ENCODE measurements at places on chromosomes 7 and 10. TPM values are rescaled to one million over a fixed set of nuclear protein-coding genes. Genes with fewer than 3 reads are reported as not detected.

Gene OR6B1
- polyA plus RNA-seq: not detected

DNA sequence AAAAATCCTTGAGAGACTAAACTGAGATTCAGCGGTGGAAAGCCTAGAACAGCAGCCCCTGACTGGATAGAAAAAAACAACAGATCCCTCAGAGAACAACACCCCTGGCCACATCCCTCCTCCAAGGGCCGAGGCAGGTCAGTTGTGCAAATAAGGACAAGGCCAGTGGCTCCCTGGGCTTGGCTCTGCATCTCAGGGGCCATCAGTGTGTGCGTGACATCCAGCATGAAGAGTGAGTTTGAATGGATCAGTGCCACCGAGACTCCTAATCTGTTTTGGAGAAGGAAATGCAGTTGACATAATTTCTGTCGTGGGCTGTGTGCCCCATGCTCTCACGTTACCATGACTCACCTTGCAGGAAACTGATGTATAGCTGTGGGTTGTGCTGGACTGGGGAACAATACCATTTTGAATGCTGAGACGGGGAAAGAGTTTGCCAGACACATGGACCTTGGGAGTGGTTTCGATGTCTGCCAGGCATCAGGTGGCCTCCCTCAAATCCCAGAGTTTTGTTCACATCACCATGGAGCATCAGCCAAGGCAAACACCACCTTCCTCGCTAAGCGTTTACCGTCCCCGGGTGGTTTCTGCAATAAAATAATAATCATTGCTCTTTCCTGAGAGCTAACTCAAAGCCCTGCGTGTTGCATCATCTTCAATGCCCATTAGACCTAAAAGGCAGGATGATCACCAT is 153.2 kb upstream of the FZD8 start:
- no peak for DNase-seq

DNA sequence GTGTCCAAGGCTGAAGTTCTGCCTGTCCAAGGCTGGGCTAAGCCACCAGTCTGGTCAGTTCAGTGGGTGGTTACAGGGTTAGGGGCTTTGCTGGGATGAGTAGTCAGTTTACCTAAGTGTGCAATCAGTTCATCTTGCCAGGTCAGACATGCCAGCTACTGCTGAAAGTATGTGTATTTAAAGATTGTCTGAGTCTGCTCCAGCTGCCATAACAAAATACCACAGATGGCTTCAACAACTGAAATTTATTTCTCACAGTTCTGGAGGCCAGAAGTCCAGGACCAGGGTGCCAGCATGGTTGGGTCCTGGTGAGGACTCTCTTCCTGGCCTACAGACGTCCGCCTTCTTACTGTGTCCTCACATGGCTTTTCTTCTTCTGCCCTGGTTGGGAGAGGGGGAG is 52.4 kb upstream of the TNS3 start:
- DNase-seq: no peak

DNA sequence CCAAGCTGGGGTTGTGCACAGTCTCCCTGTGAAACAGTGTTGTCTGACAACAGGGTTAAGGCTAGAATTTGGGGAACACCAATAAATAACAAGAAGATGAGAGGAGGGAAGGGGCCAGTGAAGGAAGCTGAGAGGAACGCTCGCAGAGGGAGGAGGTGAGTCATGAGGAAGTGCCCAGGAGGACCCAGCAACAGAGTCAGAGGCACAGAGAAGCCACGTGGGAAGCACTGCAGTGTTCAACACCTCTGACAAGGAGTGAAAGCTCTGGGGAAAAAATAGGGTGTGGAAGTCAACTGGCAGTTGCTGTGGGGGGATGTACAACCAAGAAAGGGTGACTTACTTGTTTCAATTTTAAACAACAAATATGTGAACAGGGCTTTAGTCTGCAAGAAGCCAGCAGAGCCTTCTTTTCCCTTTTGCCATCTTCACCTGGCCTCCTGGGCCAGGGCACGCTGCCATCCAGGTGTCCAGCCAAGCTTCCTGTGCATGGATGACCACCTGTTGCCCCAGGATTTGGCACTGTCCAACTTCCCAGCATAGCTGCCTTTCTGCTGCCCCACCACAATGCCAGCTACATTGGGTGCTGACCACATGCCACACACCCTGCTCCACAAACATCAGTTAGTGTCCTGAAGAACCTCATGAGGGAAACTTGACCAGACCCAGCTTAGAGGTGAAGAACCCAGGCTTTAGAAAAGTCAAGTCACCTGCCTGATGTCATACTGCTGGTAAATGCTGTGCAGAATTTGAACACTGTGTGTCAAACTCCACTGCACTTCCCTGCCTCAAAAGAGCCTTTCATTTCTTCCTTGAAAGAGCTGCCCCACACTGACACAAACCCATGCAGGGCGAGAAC is 69.6 kb downstream of the ATXN7L1 start:
- DNase-seq: no peak

Gene C7orf33
- not detected for polyA plus RNA-seq

DNA sequence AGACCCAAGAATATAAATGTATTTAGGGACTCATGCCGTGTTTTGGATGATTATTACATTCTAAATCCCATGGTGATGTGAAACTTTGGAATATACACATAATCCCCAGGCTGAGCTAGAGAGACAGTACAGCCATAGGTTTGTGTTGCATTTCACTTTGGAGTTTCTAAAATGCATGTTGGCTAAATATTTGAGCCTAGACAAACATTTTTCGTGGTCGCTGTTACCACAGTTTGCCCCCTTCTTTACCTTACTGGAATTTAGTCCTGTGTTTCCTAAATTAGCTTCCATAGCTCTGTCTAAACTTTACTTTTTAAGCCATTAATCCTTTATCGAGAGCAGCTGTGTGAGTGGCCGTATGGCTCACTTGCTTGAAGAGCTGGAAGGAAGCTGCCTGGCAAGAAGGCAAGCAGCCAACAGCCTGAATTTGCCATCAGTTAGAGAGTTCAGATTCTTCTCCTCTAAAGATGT is 192.0 kb downstream of the BICC1 start:
- DNase-seq: no peak

- no peak for DNase-seq
Measured at GRCh38 chr7:818031-818699, 14.1 kb upstream of the SUN1 start.

Gene ENKUR
- polyA plus RNA-seq: 4.1 TPM

Gene PIP
- not detected for polyA plus RNA-seq

- DNase-seq: peak; percentile 79
Measured at GRCh38 chr7:92835261-92835850, 1.0 kb downstream of the CDK6 start.

DNA sequence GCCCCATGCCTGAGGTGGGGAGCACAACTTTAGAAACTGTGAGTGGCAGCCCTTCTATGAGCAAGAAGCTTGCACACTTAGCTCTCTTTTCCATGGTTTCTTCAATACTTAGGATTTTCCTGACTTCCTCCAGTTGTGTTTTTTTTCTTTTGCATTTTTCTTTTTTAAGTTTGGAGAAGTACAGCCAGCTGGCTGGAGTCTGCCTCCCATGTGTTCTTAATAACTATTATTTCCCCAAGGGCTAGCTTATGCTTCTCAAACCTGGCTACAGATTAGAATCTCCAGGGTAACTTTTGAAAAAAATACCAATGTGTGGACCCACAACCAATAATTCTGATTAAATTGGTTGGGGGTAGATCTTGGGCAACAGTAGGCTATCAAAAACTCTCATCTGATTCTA is 37.4 kb upstream of the MEOX2 start:
- DNase-seq: no peak

Gene ESYT2
- 47.7 TPM for polyA plus RNA-seq

DNA sequence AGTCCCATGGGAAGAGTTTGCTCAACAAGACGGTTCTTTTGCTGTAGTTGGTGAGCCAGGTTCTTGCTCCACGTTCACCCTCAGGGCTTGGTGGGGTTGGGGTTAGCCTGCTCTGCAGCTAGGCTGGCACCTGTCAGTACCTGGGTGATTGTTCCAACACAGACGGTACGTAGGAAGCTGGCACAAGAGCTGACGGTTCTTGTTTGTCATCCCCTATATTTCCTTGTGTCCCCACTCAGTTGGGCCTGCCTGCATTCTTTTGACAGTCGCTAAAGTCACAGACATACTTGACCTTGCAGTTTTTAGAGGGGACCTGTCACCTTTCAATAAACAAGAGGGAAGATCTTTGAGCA is 40.2 kb upstream of the SYPL1 start:
- no peak for DNase-seq

Gene TSPAN14
- polyA plus RNA-seq: 81.2 TPM

Gene KCNMA1
- 3.6 TPM for polyA plus RNA-seq

Gene CYP2C8
- 12.4 TPM for polyA plus RNA-seq

Gene ABCB4
- polyA plus RNA-seq: 4.1 TPM

DNA sequence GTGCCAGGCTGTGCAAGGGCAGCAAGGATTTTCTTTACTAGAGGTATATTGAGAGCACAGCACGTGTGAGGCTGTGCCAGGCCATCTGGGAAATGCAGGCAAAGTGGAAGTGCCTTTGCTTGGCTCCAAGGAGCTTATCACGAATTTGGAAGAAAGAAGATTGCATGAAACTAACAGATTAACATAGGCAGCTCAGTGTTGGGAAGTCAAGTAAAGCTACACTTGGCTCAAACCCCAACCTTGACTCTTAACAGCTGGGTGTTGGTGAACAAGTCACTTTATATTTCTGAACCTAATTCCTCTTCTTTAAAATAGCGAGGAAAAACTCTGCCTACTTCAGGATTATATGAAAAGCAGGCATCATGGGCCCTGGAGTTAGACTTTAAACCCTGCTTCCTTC is 105.2 kb downstream of the PLCE1 start:
- no peak for DNase-seq

- DNase-seq: no peak
Measured at GRCh38 chr10:86339226-86339865, 27.2 kb downstream of the GRID1 start.

- no peak for DNase-seq
Measured at GRCh38 chr7:44634187-44634838, 27.9 kb downstream of the OGDH start.

GRCh38 chr10:120318862-120319261 is 138.2 kb upstream of the PLPP4 start:
- DNase-seq: no peak

DNA sequence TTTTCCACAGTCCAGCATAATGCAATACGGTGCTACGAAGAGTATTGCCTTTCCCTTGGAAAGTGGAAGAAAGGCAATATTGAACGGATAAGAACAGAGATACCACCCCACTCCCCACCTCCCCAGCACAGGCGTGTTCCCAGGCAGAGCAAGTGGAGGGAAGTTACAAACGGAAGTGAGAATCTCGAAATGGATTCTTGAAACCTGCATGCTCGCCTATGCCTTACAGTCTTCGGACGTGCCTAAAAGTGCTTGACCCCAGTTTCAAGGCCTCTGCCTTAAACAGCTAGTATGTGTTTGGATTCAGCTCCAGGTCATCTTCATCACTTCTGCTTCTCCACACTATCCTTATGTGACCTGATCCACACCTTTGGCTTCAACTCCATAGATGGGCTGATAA is 35.0 kb upstream of the USP6NL start:
- DNase-seq: no peak

Gene FGFBP3
- 3.1 TPM for polyA plus RNA-seq

Gene FKBP6
- polyA plus RNA-seq: 0.60 TPM

- no peak for DNase-seq
Measured at GRCh38 chr7:65827366-65827765, 45.5 kb upstream of the VKORC1L1 start.

- no peak for DNase-seq
Measured at GRCh38 chr10:35874311-35875015, 232.4 kb upstream of the FZD8 start.

DNA sequence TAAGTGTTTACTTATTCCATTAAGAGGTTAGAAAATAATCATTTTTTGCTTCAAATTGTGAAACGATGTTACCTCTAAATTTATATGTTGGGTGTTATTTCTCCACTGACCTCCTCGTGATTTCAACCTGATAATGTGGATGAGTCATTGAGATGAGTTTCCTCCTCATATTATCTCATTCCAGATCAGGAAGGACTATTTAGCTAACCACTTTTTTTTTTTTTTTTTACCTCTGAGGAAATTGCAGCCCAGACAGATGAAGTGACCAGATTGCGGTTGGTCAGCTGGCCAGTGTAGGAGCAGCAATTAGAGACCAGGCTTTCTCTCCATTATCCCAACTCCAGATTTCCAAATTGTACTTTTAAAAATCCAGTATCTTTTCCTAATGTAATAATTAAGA is 248.7 kb downstream of the FZD1 start:
- DNase-seq: no peak

Gene LRIT1
- polyA plus RNA-seq: not detected

Gene LBX1
- not detected for polyA plus RNA-seq

DNA sequence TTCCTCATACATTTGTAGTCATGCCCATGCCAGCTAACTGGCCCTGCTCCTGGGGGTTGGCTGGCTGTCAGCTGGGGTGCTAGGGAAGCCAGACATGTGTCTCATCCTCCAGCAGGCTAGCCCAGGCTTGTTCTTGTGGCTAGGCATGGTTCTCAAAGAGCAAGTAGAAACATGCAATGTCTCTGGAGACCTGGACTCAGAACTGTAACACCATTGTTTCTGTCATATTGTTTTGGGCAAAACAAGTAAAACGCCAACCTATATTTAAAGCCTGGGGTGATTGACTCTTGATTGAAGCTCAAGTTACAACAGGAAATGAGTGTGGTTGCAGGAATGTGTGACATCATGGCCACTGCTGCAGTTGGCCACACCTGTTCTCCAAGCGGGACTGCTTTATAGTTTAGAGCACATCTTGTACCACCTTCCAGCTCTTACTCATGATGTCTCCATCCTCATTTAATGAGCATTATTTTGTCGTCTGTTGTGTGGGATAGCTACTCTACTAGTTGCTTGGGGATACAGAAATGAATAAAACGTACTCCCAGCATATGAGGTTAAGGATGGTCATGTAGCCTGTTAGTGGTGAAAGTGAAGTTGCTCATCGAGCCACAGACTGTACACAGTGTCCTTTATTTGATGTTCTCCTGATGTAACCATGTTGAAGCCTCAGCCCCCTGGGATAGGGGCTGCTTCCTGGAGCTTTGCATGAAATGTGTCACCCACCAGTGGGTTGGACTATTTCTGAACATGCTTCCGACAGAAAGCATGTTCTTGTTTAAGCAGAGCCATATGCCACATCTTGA is 168.4 kb downstream of the SORCS3 start:
- no peak for DNase-seq

GRCh38 chr7:157650131-157650631 is 313.4 kb downstream of the DNAJB6 start:
- no peak for DNase-seq

All from left kidney (tissue), 8 donors.